ENCODE measurements at places on chromosomes 5 and 9.

DNA sequence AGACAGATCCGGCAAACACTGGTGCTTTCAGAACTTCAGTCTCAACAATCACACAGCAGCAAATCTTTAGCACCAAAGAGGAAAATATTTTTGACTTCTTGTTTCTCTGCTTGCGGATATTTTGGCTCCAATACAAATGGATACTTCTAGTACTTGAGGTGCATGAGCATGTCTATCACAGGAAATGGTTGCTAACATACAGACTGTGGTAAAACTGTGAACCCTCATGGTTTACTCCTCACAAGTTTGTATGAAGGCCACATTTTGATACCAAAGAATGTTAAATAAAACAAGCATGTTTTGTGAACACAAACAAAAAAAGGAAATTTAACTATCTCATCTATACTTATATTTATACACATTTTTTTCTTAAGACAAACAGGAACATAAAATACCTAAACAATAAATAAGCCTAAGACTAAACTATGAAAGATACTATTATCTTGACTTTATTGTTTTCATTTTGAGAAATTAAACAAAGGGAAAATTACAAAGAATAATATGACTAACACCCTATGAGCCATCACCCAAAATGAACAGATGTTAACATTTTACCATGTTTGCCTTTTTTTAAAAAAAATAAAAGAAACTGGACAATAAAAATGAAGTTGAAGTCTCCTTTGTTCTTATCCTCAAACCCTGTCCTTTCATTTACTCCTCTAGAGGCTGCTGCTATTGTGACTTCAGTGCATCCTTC lies 135.0 kb upstream of the LHFPL2 start:
- no peak for DNase-seq

DNA sequence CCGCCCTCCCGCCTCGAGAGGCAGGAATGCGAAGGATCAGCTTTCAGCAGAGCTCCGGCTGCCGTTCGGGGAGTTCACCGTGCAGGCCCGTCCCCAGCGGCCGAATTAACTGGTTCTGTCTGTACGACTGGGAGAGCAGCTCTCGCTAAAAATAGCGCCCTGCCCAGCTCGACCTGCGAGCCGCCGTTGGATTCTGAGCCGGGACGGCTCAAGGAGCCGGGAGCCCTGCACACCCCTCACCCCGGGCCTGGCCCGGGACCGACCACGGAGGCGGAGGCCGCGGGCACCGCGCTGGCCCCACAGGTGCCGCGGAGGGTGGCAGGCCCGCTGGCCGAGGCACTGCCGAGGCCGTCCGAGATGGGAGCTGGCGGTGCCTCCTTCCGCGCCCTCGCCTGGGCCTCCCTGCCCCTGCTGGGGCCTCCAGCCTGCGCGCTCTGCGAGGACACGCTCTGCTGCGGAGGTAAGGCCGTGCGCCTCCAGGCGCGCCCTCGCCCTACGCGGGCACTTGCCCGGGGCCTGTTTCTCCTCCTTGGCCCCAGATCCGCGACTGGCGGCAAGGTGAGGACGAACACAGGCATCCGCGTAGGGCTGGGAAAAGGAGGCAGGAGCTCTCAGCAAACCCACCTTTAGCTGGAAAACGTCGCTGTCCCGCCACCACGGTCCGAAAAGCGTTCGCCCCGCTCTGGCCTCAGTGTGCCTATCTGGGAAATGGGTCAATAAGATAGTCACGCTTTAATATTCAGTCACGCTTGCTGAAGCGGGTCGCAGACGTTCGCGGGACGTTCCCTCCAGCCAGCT lies 53.1 kb upstream of the DAB2IP start:
- DNase-seq = no peak

DNA sequence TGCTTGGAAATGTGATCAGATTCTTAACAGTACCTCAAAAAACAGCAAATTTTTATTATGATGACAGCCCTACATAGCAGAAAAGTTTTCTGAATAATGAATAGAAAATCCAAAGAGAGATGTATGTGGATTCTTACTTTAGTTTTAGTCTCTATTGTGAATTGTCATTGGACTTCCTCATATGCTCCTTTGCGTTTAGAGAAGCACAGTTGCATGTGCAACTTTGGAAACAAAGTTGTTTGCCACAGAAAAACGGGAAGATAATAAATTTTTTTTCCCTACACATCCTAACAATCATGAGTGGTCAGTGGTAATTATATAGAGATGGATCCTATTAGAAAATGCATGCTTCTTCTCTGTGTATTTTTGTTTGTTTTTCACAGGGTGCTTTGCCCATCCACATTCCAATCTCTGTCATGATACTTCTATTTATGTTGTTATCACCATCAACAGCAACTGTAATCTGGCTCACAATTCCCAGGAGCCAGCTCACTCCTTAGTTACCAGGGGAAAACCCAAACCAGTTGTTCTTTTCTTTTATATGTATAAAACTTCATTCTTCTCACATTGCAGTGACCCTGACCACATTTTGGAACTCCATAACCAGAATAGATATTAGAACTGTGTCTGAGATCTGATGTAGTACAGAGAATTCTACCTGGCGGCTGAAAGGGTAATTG lies 118.7 kb downstream of the NDUFS4 start:
- no peak for DNase-seq

GRCh38 chr5:80318212-80318611 lies 1.6 kb upstream of the SPZ1 start:
- DNase-seq = peak; percentile 1

DNA sequence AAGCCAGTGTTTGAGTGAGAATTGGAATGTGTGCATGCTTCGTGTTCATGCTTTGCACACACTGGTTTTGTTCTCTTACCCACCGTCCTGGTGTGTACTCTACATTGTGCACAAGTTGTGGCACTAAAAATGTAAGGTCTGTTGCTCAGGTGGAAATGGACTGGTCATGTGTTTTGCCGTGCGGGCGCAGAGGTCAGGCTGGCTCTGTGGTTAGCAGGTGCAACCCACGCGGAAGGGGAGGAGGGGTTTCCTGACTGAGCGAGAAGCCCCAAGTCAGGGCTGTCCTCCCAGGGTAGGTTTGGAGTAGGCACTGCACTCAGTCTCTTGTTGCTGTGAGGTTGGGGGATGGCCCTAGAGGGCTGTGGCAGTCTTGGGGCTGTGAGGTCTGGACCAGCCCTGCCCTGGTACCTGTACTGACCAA lies 86.6 kb downstream of the EHMT1 start:
- no peak for DNase-seq

- DNase-seq = no peak
Observed at GRCh38 chr9:133370685-133371084, 5.2 kb downstream of the SURF4 start.

DNA sequence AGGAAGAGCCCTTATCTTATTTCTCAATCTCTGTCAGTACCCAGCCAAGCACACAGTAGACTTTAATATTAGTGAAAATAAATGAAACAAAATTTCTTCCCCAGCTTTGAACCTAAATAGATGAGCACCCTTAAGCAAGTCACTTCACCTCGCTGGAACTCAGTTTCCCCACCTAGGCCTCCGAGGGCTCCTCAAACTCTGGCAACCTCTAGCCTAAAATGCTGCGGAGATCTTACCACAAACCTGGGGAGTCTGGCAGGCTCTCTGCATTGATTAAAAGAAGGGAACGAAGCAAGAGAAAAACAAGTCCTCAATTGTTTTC lies 326 bp downstream of the RIGI start:
- no peak for DNase-seq

- DNase-seq = no peak
Observed at GRCh38 chr5:168368854-168369253, 77.4 kb downstream of the WWC1 start.

- DNase-seq = no peak
Observed at GRCh38 chr5:157857816-157858526, 974 bp downstream of the CLINT1 start.

DNA sequence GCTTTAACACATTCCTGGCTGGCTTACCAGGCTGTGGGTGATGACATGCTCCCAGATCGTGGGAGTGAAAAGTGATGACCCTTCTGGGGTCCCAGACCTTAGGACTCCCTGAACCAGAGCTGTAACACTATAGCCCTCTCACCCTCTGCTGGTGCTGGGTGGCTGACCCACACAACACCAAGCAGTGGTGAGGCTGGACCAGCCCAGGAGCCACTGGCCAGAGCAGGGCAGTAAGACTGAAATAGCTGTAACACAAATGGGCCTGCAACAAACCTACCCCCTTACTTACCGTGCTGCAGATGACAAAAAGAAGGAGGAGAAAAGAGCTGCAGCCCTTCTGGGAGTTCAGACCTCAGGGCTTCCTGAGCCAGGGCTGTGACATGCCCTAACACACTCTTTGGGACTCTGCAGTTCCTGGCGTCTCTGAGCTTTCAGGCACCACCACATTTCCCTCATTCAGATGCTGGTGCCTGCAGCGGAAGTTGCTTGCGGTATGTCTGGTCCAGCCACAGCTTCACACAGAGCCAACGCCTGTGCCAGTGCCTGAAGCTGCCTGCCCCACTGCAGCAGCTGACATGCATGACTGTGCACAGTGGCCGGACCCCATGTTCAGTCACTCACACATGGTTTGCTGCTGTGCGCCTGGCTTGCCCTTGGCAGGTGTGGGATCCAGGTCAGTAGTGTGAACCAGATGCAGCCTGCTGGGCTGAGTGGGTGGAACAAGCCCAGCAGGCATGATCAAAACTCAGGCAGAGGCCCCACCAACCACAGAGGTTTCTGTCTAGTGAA lies 1247.4 kb downstream of the EFNA5 start:
- DNase-seq = no peak

GRCh38 chr9:134760750-134761420 lies 119.3 kb downstream of the COL5A1 start:
- no peak for DNase-seq

GRCh38 chr5:172163346-172163745 lies 24.7 kb downstream of the STK10 start:
- DNase-seq = no peak

- no peak for DNase-seq
Observed at GRCh38 chr5:143340891-143341685, 62.4 kb downstream of the NR3C1 start.

DNA sequence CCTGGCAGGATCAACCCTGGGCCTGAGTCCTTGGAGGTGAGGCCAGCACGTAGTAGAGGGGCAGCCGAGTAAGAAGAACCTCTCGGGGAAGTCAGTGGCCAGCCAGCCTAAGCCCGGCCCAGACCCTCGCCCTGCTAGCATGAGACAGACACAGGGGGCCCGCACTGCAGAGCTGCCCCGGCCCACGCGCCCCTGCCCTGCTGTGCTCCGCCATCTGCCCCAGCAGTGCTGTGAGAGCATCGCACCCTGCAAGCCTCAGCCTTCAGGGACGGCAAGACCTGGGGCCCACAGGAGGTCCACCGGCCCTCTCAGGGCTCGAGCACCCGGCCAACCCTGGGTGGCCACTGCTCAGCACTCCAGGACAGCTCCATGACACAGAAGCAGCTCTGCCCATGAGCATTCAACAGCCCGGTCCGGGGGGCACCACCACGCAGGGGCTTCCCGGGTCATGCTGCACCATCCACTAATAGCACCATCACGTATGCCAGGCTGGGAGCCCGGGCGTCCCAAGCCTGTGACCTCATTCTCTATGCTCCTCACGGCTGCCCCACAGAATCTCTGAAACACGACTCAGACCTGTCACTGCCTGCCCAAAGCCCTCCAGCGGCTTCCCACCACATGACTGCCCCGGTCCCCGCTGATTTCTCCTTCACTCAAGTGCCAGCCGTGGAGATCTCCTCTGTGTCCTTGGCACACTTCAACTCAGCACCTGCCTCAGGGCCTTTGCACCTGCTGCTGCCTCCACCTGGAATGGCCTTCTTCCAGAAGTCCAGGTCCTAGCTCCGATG lies 38.1 kb downstream of the ADAMTS2 start:
- no peak for DNase-seq

DNA sequence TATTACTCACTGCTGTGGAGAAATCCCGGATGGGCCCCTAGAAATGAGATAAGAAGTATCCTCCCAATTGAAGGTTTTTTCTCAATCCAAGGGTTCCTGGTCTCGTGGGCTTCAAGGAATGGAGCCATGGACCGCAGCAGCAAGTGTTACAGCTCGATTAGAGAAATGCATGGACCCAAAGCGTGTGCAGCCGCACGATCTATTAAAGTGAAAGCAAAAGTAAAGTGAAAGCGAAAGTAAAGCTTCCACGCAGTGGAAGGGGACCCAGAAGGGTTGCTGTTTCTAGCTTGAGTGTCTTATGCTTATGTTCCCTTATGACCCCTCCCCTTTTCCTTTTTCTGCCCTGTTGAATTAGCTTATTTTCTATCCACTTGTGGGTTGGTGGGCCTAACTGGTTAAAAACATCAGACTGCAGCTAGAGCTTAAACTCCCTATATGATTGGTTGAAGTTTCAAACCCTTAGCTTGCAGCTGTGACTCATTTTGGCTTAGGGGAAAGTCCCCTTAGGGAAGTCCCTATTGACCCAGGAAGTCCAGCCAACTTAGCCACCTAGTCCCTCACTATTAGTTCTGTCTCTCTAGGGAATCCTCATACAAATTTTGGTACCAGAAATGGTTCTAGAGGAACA lies 1111.8 kb downstream of the TAF11L14 start:
- DNase-seq = no peak

GRCh38 chr5:2261004-2261703 lies 378.4 kb upstream of the IRX4 start:
- no peak for DNase-seq

DNA sequence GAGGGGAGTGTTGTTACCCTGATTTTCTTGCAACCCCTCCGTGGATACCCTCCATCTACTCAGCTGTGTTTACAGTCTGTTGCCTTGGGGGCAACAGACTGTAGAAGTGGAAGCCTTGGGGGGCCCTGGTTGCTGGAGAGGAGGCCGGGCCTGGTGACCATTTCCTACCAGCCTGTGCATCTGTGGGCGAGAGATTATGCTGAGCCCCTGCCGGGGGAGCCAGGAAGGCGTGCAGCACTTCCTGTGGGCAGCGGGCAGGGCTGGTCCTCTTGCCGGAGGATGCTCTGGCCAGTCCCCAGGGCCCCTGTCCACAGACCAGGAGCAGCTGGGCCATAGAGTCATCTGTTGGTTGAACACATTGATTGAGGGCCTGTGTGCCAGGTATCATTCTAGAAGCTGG lies 11.1 kb downstream of the ERGIC1 start:
- no peak for DNase-seq

DNA sequence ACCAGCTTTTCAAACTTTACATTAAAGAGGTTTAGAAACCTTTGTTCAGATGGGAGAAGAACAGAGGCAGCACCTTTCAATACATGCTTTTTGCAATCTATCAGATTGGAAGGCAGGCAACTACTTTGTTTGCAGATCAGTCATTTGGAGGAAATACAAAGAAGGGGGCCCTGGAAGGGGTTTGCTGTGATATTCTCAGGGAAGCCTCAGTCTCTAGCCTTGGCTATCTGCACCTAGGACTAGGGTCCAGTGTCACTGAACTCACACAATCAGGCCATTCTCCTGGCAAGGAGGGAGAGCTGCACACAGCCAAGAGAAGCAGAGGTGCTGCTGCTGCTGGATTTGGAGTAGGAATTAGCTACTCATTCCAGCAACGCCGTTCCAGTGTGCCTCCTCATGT lies 79.5 kb downstream of the CRB2 start:
- DNase-seq = no peak

GRCh38 chr5:68405026-68405684 lies 189.6 kb downstream of the PIK3R1 start:
- DNase-seq = no peak

DNA sequence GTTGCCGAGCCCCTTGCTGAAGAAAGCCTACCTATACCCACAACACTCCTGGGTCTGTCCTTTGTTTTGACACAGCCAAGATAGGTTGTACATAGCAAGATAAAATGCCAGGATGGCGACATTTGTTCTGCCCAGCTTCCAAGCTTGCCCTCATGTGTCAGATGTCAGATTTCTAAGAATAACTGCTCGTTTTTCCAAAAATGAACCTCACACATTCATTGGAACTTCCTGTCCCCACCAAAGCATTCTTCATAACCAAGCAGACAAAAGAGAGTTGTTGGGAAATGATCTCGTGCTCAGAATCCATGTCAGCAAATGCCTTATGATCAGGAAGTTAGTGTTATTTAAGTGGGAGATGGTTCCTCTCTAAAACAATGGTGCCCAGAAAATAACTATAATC lies 210.1 kb downstream of the ZNF608 start:
- DNase-seq = no peak
